M059J (cell line): ENCODE measurements at places on chromosomes 7 and 10. TPM values are rescaled to one million over a fixed set of nuclear protein-coding genes. Genes with fewer than 3 reads are reported as not detected.

GRCh38 chr7:152571068-152571467 is 104.9 kb downstream of the XRCC2 start:
- DNase-seq = no peak

DNA sequence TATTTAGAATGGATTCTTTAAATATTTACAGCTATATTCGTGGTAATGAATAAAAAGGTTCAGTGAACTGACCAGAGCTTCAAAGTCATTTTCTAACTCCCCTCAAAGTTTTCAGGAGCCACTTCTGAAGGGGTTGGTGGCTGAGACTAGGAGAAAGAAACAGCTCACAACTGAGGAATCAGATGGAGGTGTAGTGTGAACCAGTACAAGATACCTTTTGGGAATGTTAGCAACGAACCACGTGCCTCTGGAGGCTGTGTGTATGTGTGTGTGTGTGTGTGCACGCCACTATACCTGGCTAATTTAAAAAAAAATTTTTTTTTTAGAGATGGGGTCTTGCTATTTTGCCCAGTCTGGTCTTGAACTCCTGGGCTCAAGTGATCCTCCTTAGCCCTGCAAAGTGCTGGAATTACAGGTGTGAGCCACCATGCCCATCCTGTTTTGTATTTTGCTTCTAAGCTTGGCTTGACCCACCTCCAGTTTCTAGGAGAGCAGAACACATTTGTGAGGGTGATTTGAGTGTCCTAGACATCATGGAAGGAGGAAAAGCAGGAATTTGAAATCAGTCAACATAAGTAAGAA is 9.5 kb upstream of the TAF3 start:
- DNase-seq = no peak

DNA sequence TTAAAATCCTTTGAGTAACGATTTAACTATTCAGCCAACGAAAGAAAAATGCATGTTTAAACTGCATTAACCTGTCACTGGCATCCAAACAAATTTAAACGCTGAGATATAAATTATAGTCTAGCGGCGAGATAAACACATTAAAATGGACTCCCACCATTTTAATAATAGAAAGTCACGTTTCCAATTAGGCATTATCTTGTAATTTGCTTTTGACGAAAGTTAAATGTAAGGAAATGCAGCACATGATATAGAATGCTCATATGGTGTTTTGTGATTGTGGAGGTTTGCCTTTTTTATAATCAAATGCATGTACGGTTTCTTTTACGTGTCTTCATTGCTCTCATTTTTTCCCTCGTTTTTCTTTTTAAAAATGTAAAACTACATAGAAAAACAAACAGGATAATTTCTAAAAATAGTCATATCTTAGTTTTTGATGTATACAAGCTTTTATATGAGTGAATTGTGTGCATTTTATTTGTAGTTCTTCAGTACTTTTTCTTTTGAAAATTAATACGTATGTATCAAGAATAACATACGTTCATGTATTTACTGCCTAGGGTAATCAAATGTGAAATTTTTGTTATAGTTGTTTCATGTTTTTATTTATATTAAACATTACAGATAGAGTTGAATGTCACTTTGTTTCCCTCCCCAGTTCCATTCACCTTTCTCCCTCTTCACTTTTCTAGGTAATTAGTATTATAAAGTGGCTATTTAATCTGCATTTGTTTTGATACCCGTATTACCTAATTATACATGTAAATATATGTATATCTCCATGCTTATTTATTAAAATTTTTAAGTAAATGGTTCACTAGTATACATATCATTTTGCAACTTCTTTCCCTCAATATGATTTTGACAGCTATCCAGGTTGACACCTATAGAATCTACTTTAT is 1.1 kb upstream of the KLF14 start:
- no peak for DNase-seq

GRCh38 chr10:57579926-57580325 is 687.8 kb downstream of the IPMK start:
- DNase-seq = peak; percentile 24

- peak; percentile 4 for DNase-seq
Observed at GRCh38 chr7:96479015-96479645, 157.2 kb upstream of the SLC25A13 start.

The HTR5A gene
- total RNA-seq = not detected in 2 replicates

The EBF3 gene
- not detected in 2 replicates for total RNA-seq

The EPHA1 gene
- 0.20 and 0.30 TPM in 2 replicates for total RNA-seq

The AKR1B15 gene
- total RNA-seq = 0.57 and 1.6 TPM in 2 replicates

The PLXDC2 gene
- 2.8 and 3.3 TPM in 2 replicates for total RNA-seq
